Right lobe of liver (tissue), 6 donors: ENCODE measurements at places on chromosomes 3 and 15. TPM values are rescaled to one million over a fixed set of nuclear protein-coding genes. Genes with fewer than 3 reads are reported as not detected.

- no peaks in the 10 kb centered on the region for H3K27me3 ChIP-seq
- no peak overlapping the region for H3K27ac ChIP-seq
- H3K4me1 ChIP-seq = no peaks in the 10 kb centered on the region
- DNase-seq = no peak
- no peaks in the 10 kb centered on the region for H3K36me3 ChIP-seq
Measured at GRCh38 chr15:41347236-41347635, 14.6 kb downstream of the NUSAP1 start.

- H3K36me3 ChIP-seq = no peaks in the 10 kb centered on the region
- H3K4me3 ChIP-seq = no peak overlapping the region
- no peaks in the 10 kb centered on the region for H3K27me3 ChIP-seq
- DNase-seq = no peak
- H3K4me1 ChIP-seq = no peaks in the 10 kb centered on the region
- H3K27ac ChIP-seq = no peak overlapping the region
Measured at GRCh38 chr15:29880341-29880740, 58.1 kb upstream of the TJP1 start.

GRCh38 chr3:108620250-108620649, 30.7 kb downstream of the DZIP3 start:
- H3K4me1 ChIP-seq = no peaks in the 10 kb centered on the region
- DNase-seq = no peak
- H3K27ac ChIP-seq = no peak overlapping the region
- no peaks in the 10 kb centered on the region for H3K36me3 ChIP-seq

DNA sequence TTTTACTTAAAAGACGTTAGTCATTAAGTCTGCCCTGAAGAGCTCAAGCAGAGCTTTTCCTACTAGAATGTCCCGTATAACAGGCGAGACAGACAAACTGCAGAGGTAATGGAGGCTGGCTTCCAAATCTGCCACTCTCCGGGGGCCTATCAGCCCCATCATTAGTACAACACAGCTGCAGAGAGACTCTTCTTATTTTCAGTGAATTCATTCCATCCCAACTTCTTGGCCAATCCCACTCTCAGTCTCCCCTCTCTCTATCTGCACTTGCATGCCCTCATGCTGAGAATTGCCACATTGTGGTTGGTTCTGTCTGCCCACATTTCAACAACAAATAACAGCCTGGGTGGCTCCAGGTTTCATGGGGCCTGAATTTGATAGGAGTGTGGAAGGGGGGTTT, 412.7 kb downstream of the ERC2 start:
- H3K4me3 ChIP-seq = no peak overlapping the region
- no peaks in the 10 kb centered on the region for H3K36me3 ChIP-seq
- no peaks in the 10 kb centered on the region for H3K4me1 ChIP-seq
- H3K27ac ChIP-seq = no peak overlapping the region
- no peak for DNase-seq

- DNase-seq = no peak
- H3K27me3 ChIP-seq = no peaks in the 10 kb centered on the region
- no peaks in the 10 kb centered on the region for H3K36me3 ChIP-seq
Measured at GRCh38 chr3:73500321-73500720, 124.4 kb downstream of the PDZRN3 start.

GRCh38 chr3:178205740-178206139, 330.5 kb upstream of the KCNMB2 start:
- H3K36me3 ChIP-seq = no peaks in the 10 kb centered on the region
- DNase-seq = no peak

Gene ZBBX
- total RNA-seq = not detected

Gene DAPK2
- total RNA-seq = 1.5 TPM

Gene TMEM40
- total RNA-seq = not detected

Gene SAMMSON
- not detected for total RNA-seq
